ENCODE measurements at places on chromosomes 11 and 22. TPM values are rescaled to one million over a fixed set of nuclear protein-coding genes. Genes with fewer than 3 reads are reported as not detected.

DNA sequence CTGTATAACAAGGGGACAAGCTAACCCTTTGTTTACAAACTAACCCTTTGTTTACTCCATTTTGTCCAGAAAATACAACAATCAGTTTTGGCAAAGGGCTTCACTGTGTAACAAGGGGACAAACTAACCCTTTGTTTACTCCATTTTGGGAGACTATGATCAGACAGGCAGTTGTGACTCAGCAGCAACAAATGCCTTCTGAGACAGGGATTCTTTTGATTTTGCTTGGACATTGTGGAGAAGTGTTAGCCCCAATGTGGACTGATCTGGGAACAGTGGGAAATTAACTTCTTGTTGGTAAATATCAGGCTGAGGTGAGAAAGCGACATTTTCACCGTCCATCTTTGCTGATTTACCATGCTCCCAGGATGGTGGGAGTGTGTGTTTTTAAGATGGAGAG, 983 bp downstream of the EHF start:
- DNase-seq: no peak

- no peak for DNase-seq
These were observed 26.5 kb downstream of the DAGLA start for GRCh38 chr11:61706452-61707400.

- no peak for DNase-seq
These were observed 67.2 kb downstream of the MICAL3 start for GRCh38 chr22:17957204-17957603.

- DNase-seq: no peak
These were observed 50.0 kb upstream of the CHST1 start for GRCh38 chr11:45715418-45715817.

DNA sequence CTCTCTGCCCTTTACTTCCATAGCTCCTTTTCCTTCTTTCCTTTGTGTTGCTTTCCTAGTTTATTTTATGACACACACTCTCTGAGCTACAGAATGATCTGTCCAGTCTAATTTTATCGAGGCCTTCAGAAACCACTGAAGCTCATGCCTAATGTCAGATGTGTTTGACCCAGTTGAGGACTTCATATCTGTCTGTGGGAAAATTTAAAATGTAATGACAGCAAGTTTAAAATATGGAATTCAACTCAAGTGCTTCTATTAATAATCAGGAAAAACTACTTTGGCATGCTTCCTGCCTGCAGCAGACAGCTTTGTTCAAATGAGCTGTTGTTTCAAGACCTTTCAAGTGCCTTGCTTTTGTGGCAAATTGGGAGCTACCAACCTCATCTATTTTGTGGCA, 261.8 kb upstream of the MTNR1B start:
- no peak for DNase-seq

GRCh38 chr11:47732271-47732670, 17.1 kb upstream of the AGBL2 start:
- no peak for DNase-seq

DNA sequence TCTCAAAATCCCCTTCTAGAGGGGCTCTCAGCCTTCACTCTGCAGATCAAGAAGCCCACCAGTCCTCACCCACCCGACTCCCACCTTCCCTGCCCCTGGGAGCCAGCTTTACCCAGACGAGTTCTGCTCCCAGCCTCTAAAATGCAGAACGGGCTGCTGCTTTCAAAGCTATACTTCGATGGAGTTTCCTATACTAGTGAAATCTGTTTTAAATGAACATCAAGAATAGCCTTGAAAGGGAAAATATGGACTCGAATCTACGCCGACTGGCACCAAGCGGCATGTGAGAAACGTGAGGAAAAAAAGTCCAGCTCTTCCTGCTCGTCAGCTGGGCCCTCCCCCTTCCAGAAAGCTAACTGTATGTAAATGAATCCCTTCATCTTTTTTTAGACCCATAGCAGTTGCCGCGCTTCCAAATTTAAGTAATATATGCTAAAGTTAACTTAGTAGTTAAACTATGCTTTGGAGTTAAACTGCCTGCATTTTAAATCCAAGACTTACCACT, 211.7 kb downstream of the NTM start:
- DNase-seq: no peak

DNA sequence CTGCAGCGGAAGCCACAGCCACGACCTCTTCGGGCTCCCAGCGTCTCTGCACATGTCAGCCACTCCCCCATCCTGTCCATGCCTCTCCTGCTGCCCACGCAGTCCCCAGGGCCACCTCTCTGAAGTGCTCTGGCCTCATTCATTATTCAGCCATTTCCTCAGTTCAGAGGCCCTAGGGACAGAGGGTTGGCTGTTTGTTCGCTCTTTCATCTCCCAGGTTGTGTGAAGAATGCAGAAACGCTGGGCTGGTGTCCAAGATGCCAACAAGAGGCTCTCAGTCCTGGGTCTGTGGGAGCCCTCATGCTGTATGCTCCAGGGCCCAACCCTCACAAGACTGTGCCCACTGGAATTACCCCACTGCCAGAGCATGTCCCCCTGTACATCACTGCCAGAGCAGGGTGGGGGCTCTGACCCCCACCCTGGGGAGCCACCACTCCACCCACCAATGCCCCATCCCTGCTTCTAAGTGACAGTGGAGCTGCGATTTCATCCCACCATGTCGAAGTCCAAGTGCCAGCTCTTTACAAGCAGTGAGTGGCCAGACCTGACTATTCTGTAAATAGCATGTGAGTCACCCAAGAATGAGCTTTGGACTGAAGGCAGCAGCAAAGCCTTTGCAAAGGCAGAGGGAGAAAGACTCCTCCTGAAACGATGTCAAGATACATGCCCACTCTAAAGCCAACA, 209.6 kb downstream of the BUD13 start:
- DNase-seq: no peak

GRCh38 chr11:129795089-129795488, 20.6 kb upstream of the TMEM45B start:
- DNase-seq: no peak

The RFPL1 gene
- total RNA-seq: not detected

The GGTLC2 gene
- not detected for total RNA-seq

The CHEK2 gene
- total RNA-seq: 9.1 TPM

Data from activated T-cell treated with anti-CD3 and anti-CD28 coated beads, Interleukin-2, amount 50 U/mL, for 4 hours (primary cell).